ENCODE measurements at places on chromosomes 2 and 18.
A peak's percentile ranks its signal among the peaks of the same experiment; 100 is the strongest.

- no peak for DNase-seq
Measured at GRCh38 chr2:108278631-108279030, 10.1 kb upstream of the SULT1C2 start.

DNA sequence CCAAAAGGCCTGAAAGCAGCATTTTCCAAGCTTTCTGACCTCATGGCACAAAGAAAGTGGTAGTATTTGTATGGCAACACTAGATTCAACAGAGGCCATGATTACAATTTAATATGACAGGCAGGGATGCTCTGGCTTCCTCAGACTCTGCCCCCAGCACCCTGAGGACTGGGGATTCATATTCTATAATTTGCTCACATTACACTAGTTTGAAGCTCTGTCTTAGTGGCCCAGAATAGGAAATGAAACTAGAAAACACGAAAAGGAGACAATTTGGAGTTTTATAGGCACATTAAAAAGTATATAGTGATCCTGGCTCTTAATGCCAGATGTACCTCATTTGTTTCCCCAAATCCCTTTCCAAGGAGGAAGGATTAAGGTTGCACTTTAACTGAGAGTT, 173.0 kb upstream of the STK17B start:
- DNase-seq, result no peak

- DNase-seq, result no peak
Measured at GRCh38 chr2:176978921-176979320, 233.7 kb upstream of the HNRNPA3 start.

GRCh38 chr2:64202206-64202845, 58.1 kb upstream of the PELI1 start:
- DNase-seq, result no peak

DNA sequence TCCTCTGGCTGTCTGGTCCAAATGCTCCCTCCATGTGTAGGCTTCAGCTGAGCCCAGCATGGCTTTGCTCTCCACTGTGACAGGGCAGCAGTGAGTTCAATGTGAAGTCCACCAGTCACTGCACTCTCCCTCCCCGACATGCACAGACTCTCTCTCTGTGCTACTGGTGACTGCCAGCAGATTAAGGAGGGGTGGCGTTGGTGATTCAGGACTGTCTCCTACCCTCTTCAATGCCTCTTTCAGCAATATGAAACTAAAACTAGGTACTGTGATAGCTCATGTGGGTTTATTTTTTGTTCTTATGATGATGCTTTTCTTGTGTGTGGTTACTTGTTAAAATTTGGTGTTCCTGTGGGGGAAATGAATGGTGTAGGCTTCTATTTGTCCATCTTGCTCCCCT, 201.0 kb upstream of the RBMS1 start:
- DNase-seq, result no peak

GRCh38 chr2:158722266-158723105, 72.6 kb upstream of the DAPL1 start:
- DNase-seq, result no peak

- DNase-seq, result no peak
Measured at GRCh38 chr2:71905205-71905604, 242.5 kb downstream of the CYP26B1 start.

GRCh38 chr2:195055996-195056395, 601.0 kb upstream of the SLC39A10 start:
- no peak for DNase-seq

DNA sequence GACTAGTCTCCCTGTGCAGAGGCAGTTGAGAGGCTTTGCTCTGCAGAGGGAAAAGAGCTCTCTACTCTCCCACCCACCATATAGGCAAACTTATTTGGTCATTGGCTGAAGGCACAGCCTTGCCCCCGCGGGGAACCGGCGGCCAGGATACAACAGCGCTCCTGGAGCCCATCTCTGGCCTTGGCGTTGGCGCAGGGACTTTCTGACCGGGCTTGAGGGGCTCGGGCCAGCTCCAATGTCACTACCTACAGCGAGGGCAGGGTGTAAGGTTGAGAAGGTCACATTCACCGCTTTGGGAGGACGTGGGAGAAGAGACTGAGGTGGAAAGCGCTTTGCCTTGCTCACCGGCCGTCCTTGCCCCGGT, 2.2 kb downstream of the ONECUT2 start:
- no peak for DNase-seq

DNA sequence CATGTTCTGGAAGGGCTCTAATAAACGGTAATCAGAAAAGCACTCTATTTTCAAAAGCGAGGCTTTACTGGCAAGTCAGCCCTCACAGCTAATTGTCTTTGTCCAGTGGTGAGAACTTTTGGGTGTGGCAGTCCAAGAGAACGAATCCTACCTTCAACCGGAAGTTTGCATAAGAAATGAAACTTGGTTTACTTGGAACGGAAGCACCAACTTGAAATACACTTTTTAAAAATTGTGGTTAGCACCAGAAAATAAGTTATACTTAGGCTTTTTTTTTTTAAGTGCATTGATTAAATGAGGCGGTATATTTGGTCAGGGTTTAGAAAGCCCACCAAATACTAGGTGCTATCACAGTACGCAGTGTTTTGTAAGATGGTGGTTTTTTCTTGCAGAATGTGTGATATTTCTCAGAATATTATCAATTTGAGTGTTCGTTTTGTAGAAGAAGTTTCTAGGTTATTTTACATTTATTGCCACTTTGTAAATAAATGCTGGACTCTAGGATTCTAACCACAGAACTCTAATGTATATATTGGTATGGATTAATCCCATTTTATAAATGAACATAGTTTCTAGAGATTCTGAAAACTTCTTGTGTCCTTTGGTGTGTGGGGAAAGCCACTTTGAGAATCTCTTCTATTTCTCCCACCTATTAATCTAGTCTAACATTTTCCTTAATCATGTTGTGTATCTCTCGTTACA, 1.2 kb downstream of the MYL12A start:
- no peak for DNase-seq

- no peak for DNase-seq
Measured at GRCh38 chr2:54052825-54053718, 62.3 kb upstream of the ACYP2 start.

DNA sequence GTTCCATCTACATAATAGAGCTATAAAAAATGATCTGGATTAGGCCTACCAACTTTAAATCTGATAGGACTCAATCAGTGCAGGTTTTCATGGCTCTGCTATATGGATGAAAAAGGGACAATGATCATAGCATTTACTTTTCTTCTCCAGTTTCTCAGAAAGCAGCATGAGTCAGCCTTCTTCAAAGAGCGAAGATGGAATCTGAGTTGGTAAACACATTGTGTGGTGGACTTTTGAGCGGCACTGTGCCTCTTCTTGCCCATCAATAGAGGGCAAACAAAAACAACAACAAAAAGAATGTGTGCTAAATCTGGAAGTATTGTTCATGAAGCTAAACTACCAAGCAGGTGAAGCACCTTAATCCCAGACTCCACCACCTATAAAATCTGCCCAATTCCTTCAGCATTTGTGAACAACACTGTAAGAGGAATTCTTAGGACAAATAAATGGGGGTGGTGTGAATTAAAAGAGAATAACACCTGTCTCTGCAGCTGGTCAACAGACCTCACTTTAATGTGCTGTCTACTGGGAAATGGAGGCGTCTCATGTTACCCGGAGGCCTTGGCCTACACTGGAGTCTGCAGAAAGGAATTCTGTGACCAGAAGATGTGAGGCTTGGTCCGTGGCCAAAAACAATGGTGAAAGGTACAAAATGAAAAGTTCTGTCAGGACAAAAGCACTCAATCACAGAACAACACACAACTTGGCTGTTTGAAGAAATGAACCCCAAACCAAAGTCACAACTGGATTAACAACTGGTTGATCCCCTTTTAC, 609.0 kb downstream of the IRS1 start:
- no peak for DNase-seq

DNA sequence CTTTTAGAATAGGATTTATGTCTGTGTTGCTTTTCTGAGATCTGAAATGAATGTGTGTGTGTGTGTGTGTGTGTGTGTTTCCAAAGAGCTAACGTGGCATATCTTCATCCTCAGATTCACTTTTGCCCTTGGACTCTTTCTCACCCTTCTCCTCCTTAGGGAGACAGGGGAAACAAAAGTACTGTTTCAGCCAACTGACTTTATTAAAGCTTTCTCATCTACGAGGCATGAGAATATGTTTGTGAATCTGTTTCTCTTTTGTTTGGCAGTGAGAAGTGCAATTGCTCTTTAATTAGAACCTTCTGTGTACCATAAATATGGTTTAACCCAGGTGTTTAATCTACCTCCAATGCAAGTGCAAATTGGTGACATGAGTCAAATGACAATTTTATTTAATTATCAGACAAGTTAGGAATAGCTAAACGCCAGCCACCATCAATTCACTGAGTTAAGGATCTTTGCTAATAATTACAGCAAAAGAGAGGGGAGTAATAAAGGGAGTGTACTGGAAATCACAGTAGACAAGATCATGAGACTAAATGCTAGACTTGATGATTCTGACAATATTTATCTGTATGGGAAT, 186.4 kb upstream of the COL3A1 start:
- DNase-seq, result no peak

DNA sequence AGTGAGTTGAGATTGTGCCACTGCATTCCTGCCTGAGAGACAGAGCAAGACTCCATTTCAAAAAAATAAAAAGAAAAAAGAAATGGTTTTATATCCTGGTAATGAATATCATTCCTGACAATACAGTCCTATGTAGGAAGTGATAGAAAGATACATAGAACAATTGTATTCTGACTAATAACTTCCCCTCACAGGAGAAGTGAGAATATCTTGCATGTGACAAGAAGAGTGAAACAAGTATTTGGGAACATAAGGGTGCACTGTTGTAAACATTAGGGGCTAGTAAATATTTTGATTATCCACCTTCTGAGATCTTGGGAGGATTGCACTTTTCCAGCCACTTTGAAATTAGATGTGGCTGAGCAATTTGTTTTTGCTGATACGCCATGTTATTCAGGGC, 40.7 kb downstream of the KLHL14 start:
- no peak for DNase-seq

DNA sequence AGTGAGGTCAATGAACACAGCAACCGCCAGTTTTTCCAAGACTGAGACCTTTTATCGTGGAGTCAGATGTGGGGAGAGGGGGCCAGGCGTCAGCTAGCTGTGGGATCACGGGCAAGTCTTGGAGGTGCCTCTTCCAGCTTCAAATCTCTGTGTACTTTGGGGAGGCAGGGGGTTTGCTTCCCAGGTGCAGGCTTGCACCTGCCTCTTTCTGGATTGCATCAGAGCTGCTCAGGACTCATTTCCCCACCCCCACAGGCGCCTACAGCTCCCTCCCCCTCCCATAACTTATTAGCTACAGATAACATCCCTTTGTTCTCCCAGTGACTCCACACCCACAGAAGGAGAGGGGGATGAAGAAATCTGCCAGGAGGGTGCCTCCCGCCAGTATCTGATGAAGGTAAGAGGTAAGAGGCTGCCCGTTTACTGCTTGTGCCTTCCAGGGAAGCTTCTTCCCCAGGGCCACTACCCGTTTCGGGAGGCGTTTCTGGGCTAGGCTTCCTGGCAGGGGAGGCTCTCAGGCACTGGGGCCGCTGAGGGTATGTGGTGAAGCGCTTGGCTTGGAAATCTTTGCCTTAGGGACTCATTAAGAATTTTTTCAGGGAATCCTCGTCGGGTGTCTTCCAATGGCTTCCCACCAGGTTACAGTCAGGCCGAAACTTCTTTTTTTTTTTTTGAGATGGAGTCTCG, 18.8 kb upstream of the MRPL33 start:
- peak; percentile 12 for DNase-seq

GRCh38 chr2:29841386-29842004, 79.9 kb downstream of the ALK start:
- no peak for DNase-seq

GRCh38 chr2:15800495-15801329, 139.6 kb upstream of the MYCN start:
- DNase-seq, result no peak

DNA sequence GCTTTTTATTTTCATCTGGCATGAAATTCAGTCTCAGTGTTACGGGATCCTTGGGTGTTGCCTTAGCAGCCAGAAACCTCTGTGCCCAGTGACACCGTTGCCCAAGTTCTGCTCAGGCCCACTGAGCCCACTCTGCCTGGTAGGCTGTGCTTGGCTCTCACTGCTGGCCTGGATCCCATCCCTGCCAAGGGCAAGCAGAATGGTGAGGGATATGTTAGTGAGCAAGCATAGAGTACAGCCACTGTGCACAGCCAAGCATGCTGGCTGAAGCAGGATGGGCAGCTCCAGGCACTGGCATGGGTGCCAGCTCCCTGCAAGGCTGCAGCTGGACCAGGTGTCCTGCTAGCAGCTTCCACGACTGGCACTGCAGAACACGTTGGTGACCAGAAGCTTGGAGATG, 194.7 kb upstream of the TFPI start:
- DNase-seq, result no peak

DNA sequence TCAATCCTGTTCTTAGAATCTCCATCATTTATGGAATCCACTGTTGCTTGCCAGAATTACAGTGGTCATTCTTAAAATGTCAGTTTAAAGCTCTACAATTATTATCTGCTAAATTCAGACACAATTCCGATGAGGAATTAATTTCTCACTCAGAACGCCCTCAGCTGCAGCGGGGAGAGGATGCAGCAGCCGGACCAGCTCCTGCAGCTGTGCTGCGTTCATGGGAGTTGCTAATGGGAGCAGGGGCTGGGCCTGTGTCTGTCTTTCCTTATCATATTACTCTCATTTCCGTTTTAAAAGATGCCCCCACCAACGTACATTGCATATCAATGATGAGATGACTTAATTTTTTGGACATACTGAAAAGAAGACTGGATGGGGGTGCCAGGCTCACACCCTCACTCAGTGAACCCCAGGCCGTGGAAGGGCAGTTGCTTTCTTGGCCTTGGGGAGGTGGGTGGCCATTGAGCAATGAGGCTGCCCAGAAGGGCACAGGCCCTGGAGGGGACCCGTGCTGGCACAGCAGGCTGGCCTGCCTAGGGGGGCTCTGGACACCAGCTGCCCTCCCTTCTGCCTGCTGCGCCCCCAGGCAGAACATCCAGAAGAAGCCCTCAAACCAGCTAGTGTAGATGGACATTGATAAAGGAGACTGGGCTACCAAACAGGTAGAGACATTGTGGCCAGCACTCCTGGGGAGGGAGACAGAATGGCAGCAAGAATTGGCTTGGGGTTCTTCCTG, 503.6 kb upstream of the MYT1L start:
- DNase-seq, result no peak

GRCh38 chr18:59200787-59201186, 19.2 kb upstream of the GRP start:
- DNase-seq, result no peak

- no peak for DNase-seq
Measured at GRCh38 chr2:169026056-169026455, 5.1 kb downstream of the ABCB11 start.

- no peak for DNase-seq
Measured at GRCh38 chr2:236163471-236164200, 4.5 kb downstream of the GBX2 start.

- DNase-seq, result no peak
Measured at GRCh38 chr2:5982193-5982902, 290.2 kb downstream of the SOX11 start.

DNA sequence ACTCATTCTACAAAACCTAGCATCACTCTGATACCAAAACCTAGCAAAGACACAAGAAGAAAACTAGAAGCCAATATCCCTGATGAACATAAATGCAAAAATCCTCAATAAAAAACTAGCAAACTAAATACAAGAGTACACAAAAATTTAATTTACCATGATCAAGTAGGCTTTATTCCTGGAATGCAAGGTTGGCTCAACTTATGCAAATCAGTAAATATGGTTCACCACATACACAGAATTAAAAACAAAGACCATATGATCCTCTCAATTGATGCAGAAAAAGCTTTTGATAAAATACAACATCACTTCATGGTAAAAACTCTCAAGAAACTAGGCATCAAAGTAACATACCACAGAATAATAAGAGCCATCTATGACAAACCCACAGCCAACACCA, 188.3 kb downstream of the ETAA1 start:
- DNase-seq, result no peak

- no peak for DNase-seq
Measured at GRCh38 chr2:179454443-179455171, 190.0 kb upstream of the SESTD1 start.
